ENCODE measurements at places on chromosomes 13 and 19. TPM values are rescaled to one million over a fixed set of nuclear protein-coding genes. Genes with fewer than 3 reads are reported as not detected.

- DNase-seq = no peak
These were observed 22.6 kb downstream of the POLR1D start for GRCh38 chr13:27644302-27644701.

- DNase-seq = no peak
These were observed 14.4 kb downstream of the EPS15L1 start for GRCh38 chr19:16457195-16457953.

GRCh38 chr13:23449398-23450162, 16.1 kb upstream of the SACS start:
- DNase-seq = no peak

GRCh38 chr13:66218583-66218982, 1011.6 kb downstream of the PCDH9 start:
- DNase-seq = no peak

GRCh38 chr19:6423499-6424194, 964 bp downstream of the KHSRP start:
- no peak for DNase-seq

- no peak for DNase-seq
These were observed 4.3 kb upstream of the C5AR1 start for GRCh38 chr19:47305309-47305751.

- no peak for DNase-seq
These were observed 12.2 kb downstream of the ZSCAN22 start for GRCh38 chr19:58338825-58339558.

Gene CGB8
- not detected for total RNA-seq

Gene ATP8A2
- 0.08 TPM for total RNA-seq

Data from cardiac septum (tissue), 1 donor.